ENCODE measurements at places on chromosomes 11 and 22.

DNA sequence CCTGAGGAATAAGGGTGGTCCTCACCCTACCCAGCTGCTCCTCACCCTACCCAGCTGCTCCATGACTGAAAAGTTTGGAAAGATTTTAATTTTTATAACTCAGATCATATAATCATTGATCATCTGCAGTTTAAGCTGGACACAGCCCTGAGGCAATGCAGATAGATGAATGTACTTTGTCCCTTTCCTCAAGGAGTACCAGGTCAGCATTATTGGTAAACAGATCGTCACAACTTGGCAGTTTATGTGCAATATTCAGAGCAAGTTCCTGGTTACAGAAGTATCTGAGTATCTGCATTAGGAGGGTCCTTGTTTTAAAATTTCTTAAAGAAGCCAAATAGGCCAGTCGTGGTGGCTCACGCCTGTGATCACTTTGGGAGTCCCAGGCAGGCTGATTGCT is 3.6 kb downstream of the TNRC6B start:
- DNase-seq, result no peak

GRCh38 chr11:128135451-128135850 is 451.9 kb downstream of the ETS1 start:
- peak; percentile 39 for DNase-seq

- DNase-seq, result no peak
These were observed 44.2 kb downstream of the EXPH5 start for GRCh38 chr11:108549319-108549885.

GRCh38 chr22:48489551-48490499 is 1337.8 kb downstream of the BRD1 start:
- DNase-seq, result peak; percentile 30

GRCh38 chr11:133021553-133021952 is 510.7 kb downstream of the OPCML start:
- DNase-seq, result no peak

GRCh38 chr11:75632962-75633361 is 35.9 kb downstream of the MAP6 start:
- no peak for DNase-seq

- DNase-seq, result peak; percentile 51
These were observed 139.5 kb upstream of the TIMP3 start for GRCh38 chr22:32661737-32662586.

GRCh38 chr11:7628660-7629059 is 44.6 kb downstream of the CYB5R2 start:
- no peak for DNase-seq

DNA sequence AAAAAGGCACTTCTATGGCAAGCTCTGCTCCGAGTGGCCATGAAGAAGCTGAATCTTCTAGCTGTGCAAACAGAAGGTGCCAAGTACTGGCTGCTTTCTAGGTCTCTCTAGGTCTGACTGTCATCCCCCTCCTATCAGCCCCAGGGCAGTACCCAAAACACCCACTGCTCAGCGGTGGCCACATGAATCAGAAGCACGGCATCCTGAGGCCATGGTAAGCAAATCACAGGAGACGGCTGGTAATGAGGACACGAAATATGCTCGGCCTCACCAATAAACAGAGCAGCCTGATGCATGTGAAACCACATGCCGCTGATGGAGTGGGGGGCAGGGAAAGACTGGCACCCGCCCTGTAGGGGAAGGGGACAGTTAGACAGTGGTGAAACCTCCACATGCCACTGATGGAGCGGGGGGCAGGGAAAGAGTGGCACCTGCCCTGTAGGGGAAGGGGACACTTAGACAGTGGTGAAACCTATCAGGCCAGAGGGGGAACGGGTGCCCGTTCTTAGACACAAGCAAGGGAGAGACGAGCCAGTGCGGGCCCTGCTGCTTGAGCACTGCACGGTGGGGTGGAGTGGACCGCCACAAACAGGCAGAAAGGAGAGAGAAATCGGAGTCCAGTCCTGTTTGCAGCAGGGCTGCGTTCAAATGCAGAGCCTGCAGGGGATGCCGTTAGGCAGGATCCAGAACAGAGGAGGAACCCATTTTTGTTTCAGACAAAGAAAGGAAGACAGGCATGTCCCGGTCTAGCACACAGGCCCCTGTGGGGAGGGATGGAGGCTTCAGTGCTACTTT is 29.9 kb upstream of the MOB2 start:
- DNase-seq, result peak; percentile 77

DNA sequence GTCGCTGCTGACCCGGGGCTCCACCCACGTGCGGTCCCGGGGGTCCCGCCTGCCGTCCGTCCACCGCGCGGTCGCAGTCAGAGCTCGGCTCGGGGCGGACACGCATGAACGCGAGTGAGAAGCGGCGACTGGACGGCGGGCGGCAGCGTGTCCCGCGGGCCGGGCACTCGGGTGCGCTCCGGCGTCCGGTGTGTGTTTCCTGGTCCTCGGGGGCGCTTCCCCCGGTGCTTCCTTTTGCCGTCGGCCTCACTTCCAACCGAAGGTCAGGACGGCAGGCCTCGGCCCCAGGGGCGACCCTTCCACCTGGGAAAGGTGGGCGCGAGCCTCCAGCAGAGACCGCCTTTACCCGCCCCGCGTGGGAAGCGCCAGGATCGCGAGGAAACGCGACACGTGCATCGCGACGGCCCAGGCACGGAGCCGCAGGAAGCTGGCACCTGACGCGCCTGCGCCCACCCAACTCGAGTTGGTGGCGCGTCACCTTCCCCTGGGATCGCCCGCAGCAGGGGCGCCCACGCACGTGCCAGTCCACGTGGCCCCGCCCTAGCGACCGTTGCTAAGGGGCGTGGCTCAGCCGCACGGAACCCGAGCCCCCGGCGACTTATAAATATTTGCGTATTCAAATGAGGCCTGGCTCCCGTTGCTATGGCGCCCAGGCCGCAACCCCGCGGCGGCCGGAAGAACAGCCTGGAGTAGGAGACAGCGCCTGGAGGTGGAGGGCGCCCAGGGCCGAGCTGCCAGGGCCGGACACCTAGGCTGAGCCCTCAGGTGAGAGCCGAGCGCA is at the start of gene LRRC56:
LRRC56 (plus strand) TSS at position 687 of the 781 bp plus-strand sequence. CDS start 3,158 bp downstream, outside the sequence.
- peak; percentile 80 for DNase-seq

- DNase-seq, result no peak
These were observed 185.4 kb downstream of the IGLL1 start for GRCh38 chr22:23394525-23395326.

GRCh38 chr11:2540992-2541680 is 96.3 kb downstream of the KCNQ1 start:
- DNase-seq, result no peak

DNA sequence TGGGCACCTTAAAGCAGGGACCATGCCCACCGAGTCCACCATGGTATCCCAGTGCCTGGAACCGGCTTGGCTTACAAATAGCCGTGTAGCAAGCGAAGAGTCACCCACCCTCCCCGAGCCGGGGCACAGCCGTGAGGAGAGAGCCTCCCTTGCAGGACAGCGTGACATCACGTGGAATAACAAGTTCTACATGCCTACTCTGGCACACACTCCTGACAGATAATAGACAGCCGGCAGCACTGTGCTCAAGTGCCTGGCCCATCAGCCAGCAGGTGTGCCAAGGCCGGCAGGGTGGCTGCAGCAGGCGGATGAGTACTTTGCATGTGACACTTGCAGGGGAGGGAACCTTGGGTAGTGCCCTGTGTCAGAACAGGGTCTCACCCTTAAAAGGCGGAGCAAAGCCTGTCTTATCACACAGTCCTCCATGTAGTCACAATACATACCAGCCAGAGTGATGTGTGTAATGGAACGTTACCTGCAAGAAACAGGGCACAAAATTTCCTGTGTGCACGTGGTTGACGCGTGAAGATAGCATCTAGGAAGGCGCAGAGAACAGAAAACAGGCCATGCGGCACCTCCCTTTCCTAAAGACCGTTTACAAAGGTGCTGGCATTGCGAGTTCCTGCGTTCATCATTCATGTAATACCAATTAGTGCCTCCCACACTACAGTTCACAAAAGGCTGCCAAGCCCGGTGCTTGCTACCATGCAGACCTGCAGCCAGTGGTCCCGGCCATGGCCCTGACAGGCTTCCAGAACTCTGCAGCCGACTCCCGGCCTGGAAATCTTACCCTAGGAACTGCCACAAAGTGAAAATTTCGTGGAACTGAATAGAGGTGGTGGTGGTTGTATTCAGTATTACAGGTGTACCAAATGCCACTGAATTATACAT is 16.4 kb downstream of the TOM1 start:
- DNase-seq, result no peak

DNA sequence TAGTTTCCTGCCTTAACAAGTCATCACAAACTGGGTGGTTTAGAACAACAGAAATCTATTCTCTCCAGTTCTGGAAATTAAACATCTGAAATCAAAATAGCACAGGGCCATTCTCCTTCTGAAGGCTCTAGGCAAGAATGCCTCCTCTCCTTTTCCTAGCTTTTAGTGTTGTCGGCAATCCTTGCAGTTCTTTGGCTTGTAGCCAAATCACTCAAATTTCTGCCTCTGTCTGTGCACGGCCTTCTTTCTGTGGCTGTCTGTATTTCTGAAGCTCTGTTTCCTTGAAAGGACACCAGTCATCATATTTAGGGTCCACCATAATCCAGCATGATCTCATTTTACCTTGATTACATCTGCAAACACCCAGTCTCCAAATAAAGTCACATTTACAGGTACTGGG is 795.5 kb downstream of the METTL15 start:
- peak; percentile 7 for DNase-seq

- no peak for DNase-seq
These were observed 45.3 kb downstream of the MED15 start for GRCh38 chr22:20552443-20553401.

DNA sequence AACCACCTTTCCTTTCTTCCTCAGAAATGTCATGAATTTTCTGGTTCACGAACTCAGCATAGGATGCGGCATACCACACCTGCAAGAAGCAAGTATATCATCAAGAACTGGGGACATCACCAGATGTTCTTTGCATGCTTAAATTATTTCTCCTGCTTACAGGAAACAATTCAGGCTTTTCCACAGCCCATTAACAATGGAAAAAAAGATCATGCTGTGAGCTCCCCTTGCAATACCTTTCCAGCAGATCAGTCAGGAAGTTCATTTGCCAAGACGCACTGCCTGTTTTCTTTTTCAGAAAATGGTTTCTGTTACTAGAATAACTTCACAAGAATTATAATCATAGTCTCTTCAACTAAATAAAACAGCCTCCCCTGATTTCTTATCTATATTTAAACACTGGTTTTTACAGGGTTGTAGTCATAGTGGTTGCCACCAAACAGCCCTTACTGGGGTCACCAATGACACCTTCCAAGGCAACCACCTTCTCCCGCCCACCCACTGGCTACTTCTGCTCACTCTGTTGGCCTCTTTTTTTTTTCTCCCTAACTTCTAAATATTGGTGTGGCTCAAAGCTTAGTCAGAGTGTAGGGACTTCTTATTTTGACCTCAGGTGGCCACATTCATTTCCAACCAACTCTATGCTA is 42.3 kb upstream of the NFRKB start:
- DNase-seq, result no peak

DNA sequence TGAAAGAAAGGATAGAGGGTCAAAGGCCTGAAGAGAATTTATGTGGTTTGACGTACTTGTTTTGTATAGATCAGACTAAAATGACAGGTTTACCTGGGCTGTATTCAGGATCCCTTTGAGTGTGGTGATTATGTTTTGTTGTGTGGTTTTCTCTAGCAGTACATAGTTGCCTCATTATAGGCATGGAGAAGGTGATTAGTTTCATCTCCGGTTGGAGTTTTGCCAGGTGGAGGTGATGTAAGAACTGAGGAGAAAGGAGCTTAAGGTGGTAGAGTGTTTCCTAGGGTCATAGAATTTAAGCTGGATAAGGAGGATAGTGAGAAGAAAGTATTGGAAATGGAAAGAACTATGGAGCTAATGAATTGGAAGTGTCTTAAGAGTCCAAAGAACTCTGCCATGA is 229.0 kb downstream of the TMEM135 start:
- no peak for DNase-seq

GRCh38 chr11:73537969-73538368 is 59.9 kb downstream of the FAM168A start:
- DNase-seq, result no peak

DNA sequence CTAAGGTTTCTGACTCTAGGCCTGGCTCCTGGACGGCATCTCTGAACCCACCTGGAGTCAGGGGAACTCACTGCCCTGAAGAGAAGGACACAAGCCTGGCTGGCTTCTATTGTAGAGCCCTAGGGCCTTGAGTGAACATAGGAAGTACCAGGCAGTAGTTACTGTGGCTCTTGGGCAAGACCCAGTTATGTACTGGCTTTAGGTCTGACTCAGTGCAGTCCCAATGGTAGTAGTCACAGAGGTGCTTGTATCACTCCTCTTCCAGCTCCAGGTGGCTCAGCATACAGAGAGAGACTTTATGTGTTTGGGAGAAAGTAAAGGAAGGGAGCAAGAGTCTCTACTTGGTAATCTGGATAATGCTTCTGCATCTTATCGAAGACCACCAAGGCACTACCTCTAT is 13.9 kb upstream of the PAK1 start:
- no peak for DNase-seq

- DNase-seq, result peak; percentile 69
These were observed 63.9 kb upstream of the CSNK2A3 start for GRCh38 chr11:11416917-11417316.

DNA sequence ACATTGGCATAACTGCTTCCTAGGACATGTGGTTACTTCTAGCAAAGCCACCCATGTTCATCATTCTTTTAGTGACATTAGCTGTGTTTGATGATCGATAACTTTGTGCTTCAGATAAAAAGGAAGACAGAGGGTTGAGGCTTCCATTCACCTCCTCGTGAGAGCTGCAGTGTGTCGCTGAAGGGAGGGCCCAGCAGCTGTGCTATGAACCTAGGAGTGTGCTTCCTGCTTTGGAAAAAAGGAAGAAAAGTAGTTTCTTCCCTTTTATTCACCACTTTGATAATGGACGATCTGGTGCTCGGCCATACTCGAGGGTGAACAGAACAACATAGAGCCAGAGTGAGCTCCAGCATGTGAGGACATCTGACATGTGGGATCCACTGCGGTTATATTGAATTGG is 6.1 kb upstream of the RFPL2 start:
- DNase-seq, result no peak
